GM23338 (cell line): ENCODE measurements at places on chromosomes 11 and 22. TPM values are rescaled to one million over a fixed set of nuclear protein-coding genes. Genes with fewer than 3 reads are reported as not detected.

DNA sequence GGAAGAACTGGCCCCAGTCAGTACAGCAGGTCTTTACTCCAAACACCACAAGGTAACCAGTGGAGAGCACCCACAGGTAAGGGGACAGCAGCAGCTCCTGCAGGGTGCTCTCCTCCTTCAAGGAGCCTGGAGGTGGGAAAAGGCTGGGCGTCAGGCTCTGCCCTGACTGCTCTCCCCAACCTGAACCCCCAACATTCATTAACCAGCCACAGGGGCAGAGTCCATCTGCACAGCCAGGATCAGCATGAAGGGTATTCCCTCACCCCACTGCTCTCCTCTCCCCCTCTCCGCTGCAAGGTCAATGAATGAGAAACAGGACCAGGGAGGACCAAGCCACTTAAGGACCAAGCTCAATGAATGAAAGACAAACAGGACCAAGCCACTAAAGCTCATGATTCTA, 3.7 kb downstream of the SLC37A4 start:
- no peaks in the 10 kb centered on the region for H3K27me3 ChIP-seq
- no peak overlapping the region for H3K4me3 ChIP-seq
- DNase-seq = no peak
- peaks cover 22% of the 10 kb centered on the region for H3K36me3 ChIP-seq
- no peak overlapping the region for H3K27ac ChIP-seq
- peaks cover 14% of the 10 kb centered on the region for H3K4me1 ChIP-seq

Gene PARVA
- total RNA-seq = 6.9 and 7.6 TPM in 2 replicates

Gene HOATZ
- total RNA-seq = not detected in 2 replicates

GRCh38 chr11:128299132-128299726, 288.1 kb downstream of the ETS1 start:
- no peak for DNase-seq
- H3K4me3 ChIP-seq = no peak overlapping the region
- peaks cover 9% of the 10 kb centered on the region; the same call in 1 of the 2 replicates for H3K4me1 ChIP-seq
- H3K36me3 ChIP-seq = no peaks in the 10 kb centered on the region
- H3K27me3 ChIP-seq = no peaks in the 10 kb centered on the region

GRCh38 chr11:8908099-8908498, 2.9 kb upstream of the AKIP1 start:
- H3K27ac ChIP-seq = no peak overlapping the region
- H3K4me3 ChIP-seq = no peak overlapping the region
- no peaks in the 10 kb centered on the region for H3K36me3 ChIP-seq
- peaks cover 11% of the 10 kb centered on the region for H3K4me1 ChIP-seq

GRCh38 chr11:104968355-104968855, at the start of gene CASP4:
CASP4 (minus strand) TSS chr11:104968574; CDS start chr11:104968525, 49 bp downstream.
- no peak within 1 kb of the TSS for H3K27ac ChIP-seq
- no peak for DNase-seq
- no peak within 1 kb of the TSS for H3K4me3 ChIP-seq
- H3K4me1 ChIP-seq = 0 out of 2 replicates have a peak, but pooled peaks cover 4% of the 10 kb centered on the region
